Caudate nucleus (tissue), 63 donors: ENCODE measurements at places on chromosomes 2 and 18.

DNA sequence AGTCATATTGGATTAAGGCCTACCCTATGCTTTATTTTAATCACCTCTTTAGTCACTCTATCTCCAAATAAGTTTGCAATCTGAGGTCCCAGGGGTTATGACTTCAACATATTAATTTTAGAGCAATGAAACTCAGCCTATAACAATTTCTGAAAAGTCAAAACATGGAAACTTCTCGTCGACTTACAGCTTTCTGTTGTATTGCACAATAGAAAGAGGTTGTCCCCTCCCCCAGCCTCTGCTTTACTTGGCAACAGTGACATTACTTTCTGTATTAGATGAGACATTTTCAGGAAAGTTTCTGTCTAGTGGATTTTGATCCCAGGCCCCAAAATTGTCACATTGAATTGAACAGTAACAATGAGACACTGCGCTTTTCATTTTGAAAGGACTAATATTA, 326.4 kb downstream of the THSD7B start:
- DNase-seq = no peak

DNA sequence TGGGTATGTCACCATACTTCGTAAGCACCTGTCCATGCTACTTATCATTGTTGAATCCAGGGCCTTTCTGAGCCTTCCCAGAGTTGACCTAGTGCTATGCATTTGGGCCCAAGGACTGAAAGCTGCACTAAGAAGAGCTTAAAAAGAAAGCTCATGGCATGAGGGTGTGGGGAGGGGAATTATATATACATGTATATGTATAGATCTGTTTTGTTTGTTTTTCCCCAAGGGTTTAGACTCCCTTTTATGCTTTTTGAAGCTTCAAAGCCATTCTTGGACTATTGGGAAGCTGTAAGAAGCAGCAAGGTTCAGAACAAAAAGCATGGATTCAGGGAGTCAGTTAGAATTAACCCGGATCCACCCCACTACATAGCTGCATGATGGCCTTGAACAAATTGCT, 23.3 kb downstream of the MFF start:
- no peak for DNase-seq

GRCh38 chr2:46776687-46777327, 138.8 kb downstream of the MCFD2 start:
- DNase-seq = no peak

- no peak for DNase-seq
Measured at GRCh38 chr18:45548614-45549013, 66.7 kb upstream of the SLC14A2 start.

- no peak for DNase-seq
Measured at GRCh38 chr18:58449464-58449863, 179.4 kb downstream of the ALPK2 start.

DNA sequence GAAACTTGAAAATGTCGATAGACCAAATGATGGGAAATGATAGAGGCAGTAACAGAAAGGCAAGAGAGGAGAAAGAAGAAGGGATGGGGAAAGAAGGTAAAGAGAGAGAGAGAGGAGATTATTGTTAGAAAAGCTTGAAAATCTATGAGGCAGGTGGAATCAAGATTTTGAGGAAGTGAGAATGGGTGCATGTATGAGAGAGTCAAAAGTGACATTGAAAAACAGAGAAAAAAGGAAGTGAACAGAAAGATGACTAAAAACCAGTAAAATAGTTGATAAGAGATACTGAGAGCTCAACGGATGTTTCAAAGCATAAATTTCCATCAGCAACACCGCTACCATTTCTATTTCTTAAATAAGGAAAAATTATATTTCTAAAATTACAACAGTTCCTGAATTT, 327.4 kb upstream of the CWC22 start:
- DNase-seq = no peak

DNA sequence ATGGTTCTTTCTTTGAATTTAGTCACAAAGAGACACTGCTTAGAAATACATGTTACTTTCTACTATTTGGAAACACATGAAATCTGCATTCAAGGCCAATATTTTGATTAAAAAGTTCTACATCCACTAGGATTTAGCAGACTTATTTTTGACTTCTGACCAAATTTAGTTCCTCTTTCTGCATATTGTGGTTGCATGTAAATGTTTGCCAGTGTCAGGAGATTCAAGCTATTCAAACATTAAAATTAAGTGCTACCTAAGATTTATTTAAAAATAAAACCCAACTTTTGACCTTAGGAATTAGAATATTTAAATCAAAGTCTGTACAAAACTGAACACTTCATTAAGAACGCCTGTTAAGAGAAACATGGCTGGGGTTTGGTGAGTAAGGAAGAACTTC, 891.1 kb downstream of the CPS1 start:
- no peak for DNase-seq

GRCh38 chr2:161999321-161999720, 74.7 kb downstream of the DPP4 start:
- DNase-seq = no peak

GRCh38 chr18:9055185-9055584, 47.3 kb upstream of the NDUFV2 start:
- DNase-seq = no peak

GRCh38 chr2:170465241-170465640, 249.9 kb upstream of the SP5 start:
- no peak for DNase-seq

DNA sequence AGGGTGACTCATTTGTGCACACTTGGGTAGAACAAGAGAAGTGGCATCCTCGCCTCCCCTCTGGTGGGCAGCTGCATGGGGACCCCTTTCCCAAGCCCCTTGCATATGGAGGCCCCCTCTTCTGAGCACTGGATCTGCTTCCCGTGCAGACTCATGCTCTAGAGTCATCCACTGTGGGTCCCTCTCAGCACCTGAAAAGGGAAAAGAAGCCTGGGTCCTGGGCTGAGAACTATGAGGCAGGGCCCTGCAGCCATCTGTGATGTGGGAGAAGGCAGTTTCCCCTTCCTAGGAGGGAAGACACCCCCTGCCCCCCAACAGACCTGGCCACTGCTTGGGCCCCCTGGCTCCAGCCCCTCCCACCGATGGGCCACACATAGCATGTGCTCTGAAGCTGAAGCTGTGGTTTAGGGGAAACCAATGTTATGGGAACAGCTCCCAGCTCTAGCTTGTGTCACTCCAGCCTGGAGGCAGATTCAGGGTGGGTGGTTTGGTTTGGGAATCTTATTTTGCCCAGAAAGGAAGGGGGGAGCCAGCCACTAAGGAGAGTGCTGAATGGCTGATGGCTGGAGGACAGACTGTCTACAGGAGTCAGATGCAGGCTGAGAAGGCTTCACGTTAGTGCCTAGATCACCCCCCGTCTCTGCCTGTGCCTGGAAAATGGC, 172.8 kb downstream of the GLI2 start:
- DNase-seq = no peak
